Activated CD4-positive, alpha-beta T cell treated with anti-CD3 and anti-CD28 coated beads for 24 hours (primary cell): ENCODE measurements at places on chromosomes 4 and X.

DNA sequence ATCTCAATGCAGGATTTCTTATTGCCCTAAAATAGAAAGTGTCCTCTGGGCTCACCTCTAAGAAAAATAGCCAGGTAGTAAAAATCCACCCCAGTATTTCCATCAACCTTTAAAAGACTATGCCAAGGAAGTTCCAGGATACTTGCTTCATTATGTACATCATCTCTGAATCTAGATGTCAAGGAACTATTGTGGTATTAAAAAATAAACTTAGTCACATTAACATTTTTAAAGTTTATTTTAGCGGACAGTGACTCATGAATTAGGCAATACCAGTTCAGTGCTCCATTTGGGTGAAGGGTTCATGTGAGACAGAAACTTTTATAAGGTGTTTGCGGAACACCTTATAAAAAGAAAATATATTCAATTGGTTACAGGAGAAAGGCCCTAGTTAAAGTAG lies 209.2 kb downstream of the ADAM29 start:
- no peak for DNase-seq

DNA sequence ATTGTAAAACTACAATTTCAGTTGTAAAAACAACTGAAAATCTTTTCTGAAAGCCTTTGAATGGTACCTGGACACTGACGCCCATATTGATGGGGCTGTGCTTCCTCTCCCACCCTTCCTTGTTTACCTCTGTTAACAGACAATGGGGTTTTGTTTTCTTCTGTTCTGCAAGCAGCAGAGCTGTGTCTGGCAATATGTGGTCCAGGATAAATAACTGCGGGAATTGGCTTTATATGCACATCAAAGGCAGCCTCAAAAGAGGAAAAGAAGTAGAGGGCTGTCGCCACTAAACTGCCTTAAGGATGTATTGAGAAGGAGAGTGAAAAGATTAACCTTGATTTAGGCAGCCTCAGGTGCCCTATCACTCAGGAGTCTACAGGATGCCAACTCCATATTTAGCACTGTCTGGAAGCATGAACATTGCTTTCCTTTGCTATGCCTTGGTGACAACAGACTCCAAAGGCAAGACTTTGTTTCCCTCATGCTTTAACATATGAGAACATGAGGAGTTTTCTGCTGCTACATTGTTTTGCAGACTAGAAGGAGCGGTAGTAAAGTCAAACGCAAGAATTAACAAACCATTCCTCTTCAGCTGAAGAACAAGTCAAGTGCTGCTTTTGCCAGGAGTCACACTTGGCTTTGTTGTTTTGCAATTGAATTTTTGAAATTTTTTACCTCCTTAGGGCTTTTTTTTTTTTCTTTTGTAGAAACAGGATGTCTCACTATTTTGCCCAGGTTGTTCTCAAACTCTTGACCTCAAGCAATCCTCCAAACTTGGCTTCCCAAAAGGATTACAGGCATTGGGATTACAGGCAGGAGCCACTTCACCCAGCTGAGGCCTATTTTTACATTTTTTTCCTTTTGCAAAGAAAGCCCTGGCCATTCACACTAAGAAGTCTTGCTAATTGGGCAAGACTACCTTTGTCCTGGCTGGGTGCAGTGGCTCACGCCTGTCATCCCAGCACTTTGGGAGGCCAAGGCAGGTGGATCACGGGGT lies 3.0 kb downstream of the IL21 start:
- DNase-seq: no peak

GRCh38 chr4:2574009-2574408 lies 37.6 kb downstream of the FAM193A start:
- no peak for DNase-seq

DNA sequence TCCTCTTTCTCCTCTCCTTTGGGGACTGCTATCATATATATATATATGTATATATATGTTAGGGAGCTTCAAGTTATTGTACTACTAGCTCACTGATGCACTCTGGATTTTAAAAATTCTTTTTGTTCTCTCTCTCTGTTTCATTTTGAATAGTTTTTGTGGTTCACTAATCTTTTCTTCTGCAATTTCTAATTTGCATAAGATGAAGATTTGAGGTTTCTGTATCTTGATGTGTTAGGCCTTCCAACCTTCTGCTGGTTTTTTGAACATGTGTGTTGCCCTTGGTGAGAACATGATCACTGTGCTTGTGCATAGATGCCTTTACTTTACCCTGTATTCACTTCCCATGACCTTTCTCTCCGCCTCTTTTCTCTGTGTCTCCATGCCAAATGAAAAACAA lies 7.8 kb upstream of the ZNF718 start:
- DNase-seq: no peak

DNA sequence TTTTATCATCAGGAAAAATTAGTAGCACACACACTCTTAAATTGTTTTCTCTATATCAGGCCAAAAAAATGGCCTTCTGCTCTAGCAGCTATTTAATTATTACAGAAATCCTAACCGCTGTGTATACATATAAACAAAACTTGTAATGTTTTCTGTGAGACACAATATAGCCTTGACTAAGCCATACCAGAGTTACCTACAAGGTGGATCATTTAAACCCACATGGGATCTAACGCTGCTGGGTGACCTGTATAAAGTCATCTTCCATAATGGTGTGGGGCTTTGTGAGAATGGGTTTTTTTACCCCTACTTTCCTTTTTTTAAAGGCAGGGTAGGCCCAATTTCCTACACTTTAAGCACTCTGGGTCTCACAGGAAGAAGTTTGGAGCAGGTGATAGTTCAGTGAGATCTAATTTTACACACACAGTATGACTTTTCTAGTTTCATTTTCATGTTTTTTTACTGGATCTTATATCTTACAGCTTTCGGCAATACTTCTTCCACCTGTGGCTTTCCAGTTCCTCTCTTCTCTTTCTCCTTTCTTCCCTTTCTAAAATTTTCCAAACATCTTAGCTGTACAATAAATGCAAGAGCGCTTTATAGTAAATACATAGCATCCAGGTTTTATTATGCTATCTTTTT lies 66.9 kb upstream of the MMAA start:
- no peak for DNase-seq

DNA sequence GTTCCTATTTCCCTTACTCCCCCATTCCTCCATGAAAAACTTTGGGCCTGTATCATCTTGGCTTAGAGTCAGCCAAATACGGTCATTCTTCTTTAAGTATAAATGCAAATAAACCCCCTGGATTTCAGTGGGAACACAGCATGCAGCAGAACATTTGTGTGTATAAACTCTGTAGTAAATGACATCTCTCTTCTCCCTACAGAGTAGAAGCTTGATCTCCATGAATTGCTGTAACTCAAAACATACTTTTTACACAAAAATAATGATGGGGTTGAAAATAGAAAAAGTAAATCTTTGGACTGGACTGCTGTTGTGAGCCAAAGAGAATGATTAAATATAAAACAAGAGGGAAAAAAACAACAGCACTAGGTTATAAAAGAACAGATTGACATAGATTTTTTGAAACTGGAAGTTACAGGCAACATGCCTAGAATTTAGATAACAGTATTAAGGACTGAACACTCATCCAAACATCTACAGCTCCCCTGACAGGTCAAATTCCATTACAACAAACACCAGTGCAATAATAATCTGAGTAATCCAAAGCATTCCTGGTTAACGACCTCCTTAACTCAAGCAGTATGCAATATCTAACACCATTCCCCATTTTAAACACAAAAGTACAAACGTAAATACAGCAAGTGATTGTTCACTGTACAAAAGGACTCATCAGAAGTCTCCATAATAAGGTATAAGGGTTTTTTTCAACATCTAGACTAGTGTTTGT lies 30.7 kb downstream of the TSPAN5 start:
- no peak for DNase-seq

GRCh38 chrX:132181364-132181763 lies 37.9 kb downstream of the RAP2C start:
- DNase-seq: no peak

GRCh38 chr4:168177546-168178149 lies 85.3 kb downstream of the ANXA10 start:
- no peak for DNase-seq

DNA sequence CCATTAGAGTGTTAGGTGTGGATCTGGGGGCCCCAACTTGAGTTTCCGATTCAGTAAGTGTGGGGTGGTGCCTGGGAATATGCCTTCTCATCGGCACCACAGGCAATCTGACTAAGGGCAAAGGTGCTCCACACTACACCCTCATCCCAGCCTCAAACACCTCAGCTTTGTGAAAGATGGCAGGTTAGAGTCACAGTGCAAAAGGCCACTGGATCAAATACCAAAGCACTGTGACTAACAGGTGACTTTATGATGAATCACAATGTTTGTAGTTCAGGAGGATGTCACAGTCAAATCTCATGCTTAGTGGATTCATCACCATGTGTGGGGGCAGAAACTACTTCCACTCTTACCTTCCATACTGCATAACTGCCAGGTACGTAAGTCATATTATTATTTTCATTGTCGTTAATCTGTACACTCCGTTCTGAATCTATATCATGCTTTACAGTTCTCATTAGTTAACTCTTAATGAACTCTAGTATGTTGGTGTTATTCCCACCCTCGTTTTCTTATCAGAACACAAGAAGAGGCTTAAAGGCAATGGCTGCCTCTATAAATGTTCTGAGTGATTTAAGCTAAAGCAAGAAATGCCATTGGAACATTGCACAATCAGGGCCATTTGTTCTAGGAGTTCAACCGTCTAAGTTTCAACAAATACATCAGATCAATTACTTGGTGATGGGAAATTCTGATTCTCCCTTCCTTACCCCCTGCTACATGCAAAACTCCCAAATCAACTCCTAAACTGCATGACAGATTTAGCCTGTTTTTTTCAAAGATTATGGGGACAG lies 50.2 kb downstream of the PRKG2 start:
- no peak for DNase-seq

- no peak for DNase-seq
Observed at GRCh38 chrX:47226531-47227333, 6.1 kb upstream of the USP11 start.

- no peak for DNase-seq
Observed at GRCh38 chrX:39528161-39528916, 569.4 kb downstream of the BCOR start.

GRCh38 chr4:22824091-22824490 lies 131.4 kb downstream of the GBA3 start:
- DNase-seq: no peak

GRCh38 chrX:100615005-100615404 lies 21.6 kb downstream of the TSPAN6 start:
- DNase-seq: no peak

GRCh38 chrX:70446380-70447350 lies 2.0 kb downstream of the DLG3 start:
- DNase-seq: no peak

DNA sequence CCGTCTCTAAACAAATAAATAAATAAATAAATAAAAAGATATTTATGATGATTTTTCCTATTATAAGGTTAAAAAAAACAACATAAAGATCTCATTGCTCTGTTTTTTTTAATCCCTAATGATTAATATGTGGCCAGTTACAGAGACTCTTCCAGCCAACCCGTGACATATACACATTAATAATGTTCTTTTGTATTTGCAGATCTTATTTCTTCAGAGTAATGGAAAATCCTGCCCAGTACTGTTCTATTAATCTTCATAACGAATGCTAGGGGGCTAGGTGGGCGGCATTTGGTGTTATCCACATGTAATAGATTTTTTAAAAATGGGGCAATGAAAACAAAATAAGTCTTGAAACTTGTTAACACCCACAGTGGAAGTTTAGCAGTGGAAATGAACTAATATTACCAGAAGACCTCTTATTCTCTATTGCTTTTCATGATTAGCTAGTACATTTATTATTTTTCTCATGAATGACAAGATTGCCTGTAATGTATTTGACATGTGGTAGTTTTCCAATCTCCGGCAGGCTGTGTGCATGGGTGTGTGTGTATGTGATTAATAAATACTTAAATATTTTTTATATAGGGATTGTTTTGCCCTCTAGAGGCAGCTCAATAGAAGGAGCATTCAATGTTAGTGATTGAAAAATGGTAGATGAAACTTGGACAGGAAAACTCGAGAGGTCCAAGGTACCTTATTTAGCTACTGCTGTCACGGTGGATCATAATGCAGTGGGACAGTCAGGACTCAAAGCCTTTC lies 457.4 kb downstream of the IL1RAPL1 start:
- DNase-seq: no peak

GRCh38 chrX:635428-636090 lies 5.0 kb downstream of the SHOX start:
- no peak for DNase-seq

- DNase-seq: no peak
Observed at GRCh38 chr4:163536091-163536490, 41.6 kb downstream of the TMA16 start.

DNA sequence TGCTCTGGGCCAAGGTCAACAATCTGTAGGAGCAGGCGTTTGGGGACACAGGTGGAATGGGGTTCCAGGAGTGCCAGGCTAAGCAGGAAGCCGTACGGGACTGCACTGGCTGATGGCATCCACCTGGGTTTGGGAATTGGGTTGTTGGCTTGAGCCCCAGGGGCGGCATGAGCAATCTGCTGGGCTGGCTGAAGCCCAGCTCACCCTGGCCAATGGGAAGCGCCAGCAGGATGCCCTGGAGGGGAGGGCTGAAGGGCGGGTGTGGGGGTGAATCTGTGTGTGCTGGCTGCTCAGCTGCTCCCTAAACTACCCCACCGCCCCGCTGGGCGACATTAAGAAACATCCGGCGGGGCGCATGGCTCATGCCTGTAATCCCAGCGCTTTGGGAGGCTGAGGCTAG lies 8.9 kb upstream of the RGS12 start:
- DNase-seq: no peak

GRCh38 chr4:51843309-51844152 lies 578 bp downstream of the DCUN1D4 start:
- peak; percentile 38 for DNase-seq

GRCh38 chr4:142285222-142285583 lies 560.9 kb downstream of the INPP4B start:
- DNase-seq: no peak

DNA sequence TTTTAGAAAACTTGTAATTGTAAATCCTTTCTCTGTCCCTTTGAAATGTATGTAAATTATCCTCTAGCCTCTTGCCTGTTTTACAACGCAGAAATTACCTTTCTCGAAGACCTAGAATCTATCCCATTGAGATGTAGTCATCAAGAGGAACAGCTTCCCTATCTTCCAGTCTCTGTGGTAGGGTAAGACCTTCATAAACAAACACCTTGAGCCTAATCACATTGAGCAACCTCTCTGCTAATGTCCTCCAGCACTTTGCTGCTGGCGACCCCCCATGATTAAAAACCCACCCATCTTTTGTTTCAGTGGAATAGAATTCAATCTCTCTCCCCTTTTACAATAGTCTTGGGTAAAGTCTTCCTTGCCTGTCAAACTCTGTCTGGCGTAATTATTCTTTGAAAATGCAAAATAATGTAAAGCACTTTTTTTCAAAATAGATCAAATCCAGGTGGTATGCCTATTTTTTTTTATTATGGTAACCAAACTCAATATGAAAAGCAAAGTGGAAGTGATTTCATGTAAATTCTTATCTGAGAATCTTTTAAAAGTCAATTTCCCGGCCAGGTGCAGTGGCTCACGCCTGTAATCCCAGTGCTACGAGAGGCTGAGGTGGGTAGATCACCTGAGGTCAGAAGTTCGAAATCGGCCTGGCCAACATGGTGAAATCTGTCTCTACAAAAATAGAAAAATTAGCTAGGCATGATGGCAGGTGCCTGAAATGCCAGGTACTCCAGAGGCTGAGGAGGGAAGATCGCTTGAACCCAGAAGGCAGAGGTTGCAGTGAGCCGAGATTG lies 237.9 kb downstream of the GRXCR1 start:
- DNase-seq: no peak

GRCh38 chrX:17036171-17036961 lies 89.9 kb downstream of the REPS2 start:
- no peak for DNase-seq
